HFFc6 (cell line): ENCODE measurements at places on chromosomes 3 and 15.

DNA sequence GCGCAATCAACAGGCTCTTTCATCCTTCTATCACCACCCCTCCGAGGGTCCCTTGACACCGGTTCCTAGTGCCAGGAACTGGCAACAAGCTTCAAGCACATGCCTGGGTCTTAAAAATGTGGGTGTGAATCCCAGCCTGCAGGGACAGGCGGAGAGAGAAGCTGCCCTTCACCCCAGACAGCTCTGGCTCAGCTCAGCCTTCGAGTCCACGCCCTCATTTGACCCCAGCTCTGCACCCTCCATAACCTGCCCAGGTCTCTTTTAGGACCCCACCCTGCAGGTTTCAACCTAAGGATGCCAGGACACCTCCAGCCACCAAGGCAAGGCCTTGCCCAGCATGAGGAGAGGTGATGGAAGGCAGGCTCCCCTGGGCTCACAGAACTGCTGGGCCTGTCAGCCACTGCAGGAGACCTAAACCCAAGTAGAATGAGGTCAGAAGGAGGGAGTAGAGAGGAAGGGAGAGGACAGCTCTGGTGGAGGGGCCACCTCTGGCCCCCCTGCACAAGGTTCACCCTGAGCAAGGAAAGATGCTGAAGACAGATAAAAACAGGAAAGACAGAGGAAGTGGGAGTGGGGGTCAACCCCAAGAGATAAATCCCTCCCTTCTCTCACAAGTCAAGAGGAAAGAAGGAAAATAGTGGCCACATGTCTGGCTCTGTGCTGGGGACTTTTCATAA lies 2.6 kb upstream of the LOXL1 start:
- H3K27ac ChIP-seq: peak overlapping the region; percentile 96
- peaks cover 76% of the 10 kb centered on the region for H3K4me1 ChIP-seq
- DNase-seq: no peak
- peaks cover 2% of the 10 kb centered on the region; the same call in 1 of the 2 replicates for H3K27me3 ChIP-seq
- H3K4me3 ChIP-seq: peak overlapping the region; percentile 89

GRCh38 chr3:143182866-143183664 lies 63.5 kb downstream of the CHST2 start:
- DNase-seq: no peak
- no peaks in the 10 kb centered on the region for H3K4me1 ChIP-seq
- no peak overlapping the region for H3K27ac ChIP-seq
- peaks cover 3% of the 10 kb centered on the region for H3K27me3 ChIP-seq

GRCh38 chr15:66040211-66040892 lies 171.1 kb downstream of the RAB11A start:
- no peak overlapping the region for H3K4me3 ChIP-seq
- no peak overlapping the region for H3K27ac ChIP-seq
- H3K27me3 ChIP-seq: peaks cover 52% of the 10 kb centered on the region
- peaks cover 10% of the 10 kb centered on the region for H3K4me1 ChIP-seq
- no peak for DNase-seq

DNA sequence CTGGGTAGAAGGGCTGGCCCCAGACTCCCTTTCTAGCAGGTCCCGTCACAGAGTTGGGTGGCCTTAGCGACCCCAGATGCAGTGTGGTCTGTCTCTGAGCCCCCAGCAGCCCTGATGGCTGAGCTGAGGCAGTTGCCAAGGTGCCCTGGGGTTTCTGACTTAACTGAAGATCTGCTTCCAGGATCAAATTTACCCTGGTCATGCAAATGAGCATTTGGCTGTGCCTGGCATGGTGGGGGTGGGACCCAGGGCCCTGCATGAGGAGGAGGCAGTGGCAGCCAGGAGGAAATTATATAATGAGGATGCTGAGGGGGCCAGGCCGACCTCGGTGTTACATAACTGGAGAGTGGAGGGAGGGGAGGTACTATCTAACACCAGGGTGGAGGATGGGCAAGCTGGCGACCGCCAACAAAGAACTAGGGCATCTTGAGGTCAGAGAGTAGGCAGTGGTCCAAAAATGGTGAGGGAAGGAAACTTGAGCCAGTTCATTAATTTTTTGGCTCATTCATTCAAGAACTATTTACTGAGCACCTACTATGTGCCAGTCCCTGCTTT lies 16.4 kb downstream of the PLEKHO2 start:
- H3K27ac ChIP-seq: peak overlapping the region; percentile 83
- no peaks in the 10 kb centered on the region; the same call in 1 of the 2 replicates for H3K27me3 ChIP-seq
- no peak for DNase-seq
- peaks cover 34% of the 10 kb centered on the region for H3K36me3 ChIP-seq
- H3K4me3 ChIP-seq: no peak overlapping the region

GRCh38 chr15:73564255-73564654 lies 68.9 kb downstream of the NPTN start:
- DNase-seq: peak; percentile 55
- peak overlapping the region; percentile 66; the same call in 1 of the 2 replicates for H3K27ac ChIP-seq
- H3K36me3 ChIP-seq: peaks cover 25% of the 10 kb centered on the region

DNA sequence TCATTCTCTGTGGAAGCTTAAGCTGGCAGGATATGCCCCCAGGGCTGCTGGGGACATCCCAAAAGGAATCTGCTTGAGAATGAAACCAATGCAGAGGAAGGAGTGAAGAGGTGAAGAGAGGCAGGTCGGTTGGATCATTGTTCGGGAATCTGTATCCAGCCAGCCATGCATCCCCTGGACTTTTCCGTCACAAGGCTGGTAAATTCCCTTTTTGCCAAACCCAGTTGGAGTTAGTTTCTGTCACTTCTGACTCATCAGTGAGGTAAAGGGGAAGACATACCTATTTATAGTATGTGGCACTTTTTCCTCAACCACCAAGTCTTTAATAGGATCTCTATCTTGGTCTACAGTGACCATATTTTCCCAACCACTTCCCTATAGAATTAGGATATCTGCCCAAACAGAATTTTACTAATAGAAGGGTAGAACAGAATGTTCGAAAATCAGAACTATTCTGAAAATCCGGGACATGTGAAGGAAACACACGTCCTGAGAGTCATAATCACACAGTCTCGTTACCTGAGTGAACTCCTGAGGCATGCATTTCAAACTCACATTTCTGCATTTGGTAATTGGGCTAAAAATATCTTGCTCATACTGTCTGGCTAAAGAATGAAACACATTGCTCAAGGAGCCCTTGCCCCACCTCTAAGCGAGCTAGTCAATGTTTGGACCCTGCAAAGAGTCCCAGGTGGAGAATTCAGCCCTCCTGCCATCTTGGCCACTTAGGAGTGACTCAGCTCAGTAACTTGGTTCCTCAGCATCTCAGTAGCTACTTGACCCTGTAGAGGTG lies 289.7 kb upstream of the ADAMTS9 start:
- no peak overlapping the region for H3K4me3 ChIP-seq
- no peak for DNase-seq
- H3K27ac ChIP-seq: no peak overlapping the region

GRCh38 chr15:40190591-40190990 lies 29.7 kb downstream of the BUB1B start:
- H3K27ac ChIP-seq: peak overlapping the region; percentile 75
- no peaks in the 10 kb centered on the region for H3K27me3 ChIP-seq
- H3K4me3 ChIP-seq: no peak overlapping the region
- H3K36me3 ChIP-seq: peaks cover 17% of the 10 kb centered on the region
- peak; percentile 66 for DNase-seq
- H3K4me1 ChIP-seq: peaks cover 20% of the 10 kb centered on the region

- no peaks in the 10 kb centered on the region for H3K36me3 ChIP-seq
- no peaks in the 10 kb centered on the region for H3K4me1 ChIP-seq
- H3K27ac ChIP-seq: no peak overlapping the region
- H3K27me3 ChIP-seq: peaks cover 2% of the 10 kb centered on the region; the same call in 1 of the 2 replicates
- H3K4me3 ChIP-seq: peak overlapping the region; percentile 41; the same call in 1 of the 2 replicates
These were observed 120.9 kb downstream of the CACNA2D3 start for GRCh38 chr3:54243056-54243931.

DNA sequence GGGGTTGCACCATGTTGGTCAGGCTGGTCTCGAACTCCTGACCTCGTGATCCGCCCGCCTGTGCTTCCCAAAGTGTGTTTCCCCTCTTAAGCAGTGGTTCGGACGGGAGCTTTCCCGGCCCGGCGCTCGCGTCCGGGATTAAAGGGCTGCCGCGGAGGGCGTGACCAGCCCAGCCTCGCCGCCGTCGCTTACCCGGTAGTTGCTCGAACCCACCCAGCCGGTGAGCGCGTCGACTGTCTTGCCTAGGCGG lies 513 bp downstream of the CLASP2 start:
- no peaks in the 10 kb centered on the region for H3K36me3 ChIP-seq
- H3K4me1 ChIP-seq: peaks cover 28% of the 10 kb centered on the region
- H3K4me3 ChIP-seq: no peak overlapping the region
- H3K27ac ChIP-seq: peak overlapping the region; percentile 94

- peaks cover 42% of the 10 kb centered on the region for H3K4me1 ChIP-seq
- H3K27me3 ChIP-seq: no peaks in the 10 kb centered on the region
- H3K27ac ChIP-seq: peak overlapping the region; percentile 89
- DNase-seq: peak; percentile 66
- H3K4me3 ChIP-seq: peak overlapping the region; percentile 27; the same call in 1 of the 2 replicates
- peaks cover 13% of the 10 kb centered on the region; the same call in 1 of the 2 replicates for H3K36me3 ChIP-seq
These were observed 61.5 kb upstream of the GALNT15 start for GRCh38 chr3:16112910-16113504.

- peaks cover 13% of the 10 kb centered on the region for H3K4me1 ChIP-seq
- H3K36me3 ChIP-seq: no peaks in the 10 kb centered on the region
- DNase-seq: no peak
- no peak overlapping the region for H3K27ac ChIP-seq
- no peak overlapping the region for H3K4me3 ChIP-seq
These were observed 22.4 kb upstream of the RAB7A start for GRCh38 chr3:128703561-128703960.

- peak overlapping the region; percentile 36; the same call in 1 of the 2 replicates for H3K27ac ChIP-seq
- peak overlapping the region; percentile 95 for H3K4me3 ChIP-seq
- H3K36me3 ChIP-seq: peaks cover 26% of the 10 kb centered on the region; the same call in 1 of the 2 replicates
- H3K27me3 ChIP-seq: peaks cover 6% of the 10 kb centered on the region
These were observed 701 bp downstream of the EIF5A2 start for GRCh38 chr3:170907637-170908234.

DNA sequence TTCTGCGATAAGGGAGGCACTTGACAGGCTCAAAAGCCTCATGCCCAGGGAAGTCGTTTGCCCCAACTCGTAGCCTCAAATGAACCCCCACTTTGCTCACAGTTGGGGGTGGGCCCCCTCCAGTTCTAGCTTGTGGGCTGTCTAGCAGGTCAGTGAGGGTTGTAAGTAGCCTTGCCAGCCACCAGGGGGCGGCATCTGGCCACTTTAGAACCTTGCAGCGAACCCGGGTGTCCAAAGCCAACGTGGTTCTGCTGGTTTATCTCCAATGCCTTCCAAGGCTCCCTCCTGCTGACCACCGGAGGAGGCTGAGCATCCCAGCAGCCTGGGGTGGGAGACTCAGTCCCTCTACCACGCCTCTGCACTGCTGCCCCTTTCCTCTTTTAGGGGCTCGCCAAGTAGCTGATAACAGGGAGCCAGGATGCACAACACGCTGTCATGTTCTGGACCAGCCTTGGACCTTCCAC lies 9.2 kb upstream of the RBSN start:
- peak; percentile 62 for DNase-seq
- H3K27ac ChIP-seq: no peak overlapping the region
- no peak overlapping the region for H3K4me3 ChIP-seq
- H3K36me3 ChIP-seq: no peaks in the 10 kb centered on the region
- peaks cover 10% of the 10 kb centered on the region for H3K4me1 ChIP-seq

GRCh38 chr3:180983136-180983535 lies 6.4 kb downstream of the DNAJC19 start:
- no peak for DNase-seq
- no peak overlapping the region for H3K4me3 ChIP-seq
- peaks cover 25% of the 10 kb centered on the region for H3K4me1 ChIP-seq
- H3K27me3 ChIP-seq: no peaks in the 10 kb centered on the region

DNA sequence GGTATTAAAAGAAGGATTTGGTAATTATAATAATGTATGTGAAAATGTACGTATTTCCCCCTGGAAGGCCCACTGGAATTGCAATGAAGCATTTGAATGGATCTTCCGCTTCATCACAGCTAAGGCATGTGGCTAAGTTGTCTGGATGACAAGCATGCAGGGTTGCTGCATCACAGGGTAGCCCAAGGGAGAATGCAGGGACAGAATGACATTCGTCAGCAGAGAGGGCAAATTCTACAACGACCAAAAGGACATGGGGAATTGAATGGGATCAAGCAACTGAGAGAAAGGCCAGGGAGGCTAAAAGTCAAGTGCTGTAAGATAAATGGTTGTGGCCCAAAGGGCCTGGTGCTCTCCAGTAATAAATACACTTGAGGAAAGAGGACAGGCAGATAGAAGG lies 95.4 kb downstream of the ISL2 start:
- peaks cover 35% of the 10 kb centered on the region for H3K4me1 ChIP-seq

GRCh38 chr3:154795582-154795981 lies 284.5 kb upstream of the MME start:
- H3K27ac ChIP-seq: peak overlapping the region; percentile 49; the same call in 1 of the 2 replicates
- no peak overlapping the region for H3K4me3 ChIP-seq

GRCh38 chr3:113852506-113852905 lies 13.9 kb downstream of the GRAMD1C start:
- H3K4me1 ChIP-seq: peaks cover 6% of the 10 kb centered on the region
- H3K36me3 ChIP-seq: no peaks in the 10 kb centered on the region
- no peak overlapping the region for H3K4me3 ChIP-seq
- no peaks in the 10 kb centered on the region; the same call in 1 of the 2 replicates for H3K27me3 ChIP-seq
- no peak overlapping the region for H3K27ac ChIP-seq
- no peak for DNase-seq

GRCh38 chr3:194768586-194768985 lies 82.9 kb downstream of the FAM43A start:
- H3K36me3 ChIP-seq: no peaks in the 10 kb centered on the region
- H3K27ac ChIP-seq: no peak overlapping the region
- H3K4me3 ChIP-seq: no peak overlapping the region; the same call in 1 of the 2 replicates
- H3K4me1 ChIP-seq: peaks cover 23% of the 10 kb centered on the region

GRCh38 chr3:171225708-171226107 lies 199.2 kb upstream of the SLC2A2 start:
- no peak overlapping the region for H3K27ac ChIP-seq
- H3K4me1 ChIP-seq: peaks cover 7% of the 10 kb centered on the region; the same call in 1 of the 2 replicates
- H3K4me3 ChIP-seq: no peak overlapping the region
- H3K36me3 ChIP-seq: peaks cover 12% of the 10 kb centered on the region
- DNase-seq: peak; percentile 36
- H3K27me3 ChIP-seq: no peaks in the 10 kb centered on the region; the same call in 1 of the 2 replicates

DNA sequence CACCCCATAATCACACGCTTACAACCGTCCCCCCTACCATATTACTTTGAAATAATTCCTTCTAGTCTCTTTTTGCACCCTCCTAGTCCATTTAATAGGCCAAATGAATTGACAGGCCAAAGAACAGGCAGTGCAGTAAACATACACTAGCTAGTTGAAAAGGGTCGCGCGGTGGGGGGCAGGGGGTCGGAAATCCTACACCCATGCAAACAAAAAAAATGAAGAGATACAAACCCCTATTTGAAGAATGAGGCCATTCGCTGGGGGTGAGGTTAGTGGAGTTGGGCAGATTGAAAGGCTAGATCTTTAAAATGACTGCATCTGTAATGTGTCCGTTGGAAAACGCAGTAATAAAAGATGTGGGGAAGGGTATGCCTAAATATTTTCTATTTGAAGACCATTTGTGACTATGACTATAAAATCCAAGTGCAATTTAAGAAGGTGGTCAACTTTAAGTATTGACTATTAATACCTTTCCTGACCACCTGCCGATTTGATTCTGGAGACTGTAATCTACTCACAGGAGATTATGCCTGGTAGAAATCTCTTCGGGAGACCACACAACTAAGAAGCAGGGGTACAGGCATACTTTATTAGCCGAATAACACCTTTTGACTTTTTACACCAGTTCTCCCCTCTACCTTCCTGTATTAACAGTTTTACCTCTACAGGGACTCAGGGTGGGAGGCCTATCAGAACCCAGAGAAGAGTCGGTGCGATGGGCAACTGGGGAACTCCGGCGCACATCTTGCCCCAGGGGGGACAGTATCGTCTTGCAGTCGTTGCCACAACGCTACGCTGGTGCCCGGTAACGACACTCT lies 762 bp upstream of the ARL6 start:
- peak overlapping the region; percentile 91 for H3K4me3 ChIP-seq
- 0 out of 2 replicates have a peak, but pooled peaks cover 4% of the 10 kb centered on the region for H3K36me3 ChIP-seq
- no peak for DNase-seq
- H3K27me3 ChIP-seq: no peaks in the 10 kb centered on the region
- peaks cover 29% of the 10 kb centered on the region for H3K4me1 ChIP-seq
